ENCODE measurements at places on chromosomes 13 and 19. TPM values are rescaled to one million over a fixed set of nuclear protein-coding genes. Genes with fewer than 3 reads are reported as not detected.

DNA sequence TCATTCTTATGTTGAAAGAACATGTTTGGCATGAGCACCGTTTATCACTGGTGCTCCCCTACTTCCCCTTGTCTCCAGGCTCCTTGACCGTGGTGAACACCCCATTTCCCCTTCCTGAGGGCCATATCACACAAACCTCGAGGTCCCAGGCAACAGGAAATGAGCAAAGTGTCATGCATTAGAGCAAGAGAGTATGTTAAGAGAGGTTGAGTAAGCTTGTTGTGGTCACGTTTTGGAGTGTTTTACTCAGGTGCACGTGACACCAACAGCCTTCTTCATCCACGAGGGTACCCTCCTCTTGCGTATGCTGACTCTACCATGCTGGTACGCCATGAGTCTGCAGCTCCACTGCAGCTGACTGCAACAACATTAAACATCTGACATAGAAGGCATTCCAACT is 482.2 kb upstream of the NBEA start:
- H3K4me3 ChIP-seq, result no peak overlapping the region
- H3K27ac ChIP-seq, result no peak overlapping the region
- H3K36me3 ChIP-seq, result no peaks in the 10 kb centered on the region
- H3K27me3 ChIP-seq, result no peaks in the 10 kb centered on the region

SLC25A41 gene
- total RNA-seq, result 0.27 TPM

GRCh38 chr19:38229585-38230073 is 5.6 kb upstream of the DPF1 start:
- H3K4me3 ChIP-seq, result peak overlapping the region; percentile 52
- no peak overlapping the region for H3K27ac ChIP-seq
- no peaks in the 10 kb centered on the region for H3K36me3 ChIP-seq
- peaks cover 14% of the 10 kb centered on the region for H3K4me1 ChIP-seq
- DNase-seq, result no peak

DNA sequence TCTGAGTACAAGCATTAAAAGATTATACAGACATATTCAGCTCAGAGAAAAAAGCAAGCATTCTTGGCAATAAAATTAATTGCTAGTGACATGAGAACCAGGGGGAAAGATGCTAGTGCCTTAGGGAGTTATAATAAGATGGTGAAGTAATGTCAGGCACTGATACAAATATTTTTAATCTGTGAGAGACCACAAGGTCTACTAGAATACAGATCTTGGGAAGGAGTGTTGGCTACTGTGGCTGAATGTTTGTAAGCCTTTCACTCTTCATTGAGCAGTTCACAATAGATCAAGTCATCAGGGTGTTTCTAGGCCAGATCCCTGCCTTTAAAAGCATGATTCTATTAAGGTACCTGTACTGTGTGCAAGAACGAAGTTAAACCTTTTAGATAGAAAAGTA is 16.4 kb downstream of the FREM2 start:
- H3K36me3 ChIP-seq, result no peaks in the 10 kb centered on the region
- H3K27me3 ChIP-seq, result peaks cover 18% of the 10 kb centered on the region
- no peaks in the 10 kb centered on the region for H3K4me1 ChIP-seq
- H3K27ac ChIP-seq, result no peak overlapping the region
- DNase-seq, result no peak

DNA sequence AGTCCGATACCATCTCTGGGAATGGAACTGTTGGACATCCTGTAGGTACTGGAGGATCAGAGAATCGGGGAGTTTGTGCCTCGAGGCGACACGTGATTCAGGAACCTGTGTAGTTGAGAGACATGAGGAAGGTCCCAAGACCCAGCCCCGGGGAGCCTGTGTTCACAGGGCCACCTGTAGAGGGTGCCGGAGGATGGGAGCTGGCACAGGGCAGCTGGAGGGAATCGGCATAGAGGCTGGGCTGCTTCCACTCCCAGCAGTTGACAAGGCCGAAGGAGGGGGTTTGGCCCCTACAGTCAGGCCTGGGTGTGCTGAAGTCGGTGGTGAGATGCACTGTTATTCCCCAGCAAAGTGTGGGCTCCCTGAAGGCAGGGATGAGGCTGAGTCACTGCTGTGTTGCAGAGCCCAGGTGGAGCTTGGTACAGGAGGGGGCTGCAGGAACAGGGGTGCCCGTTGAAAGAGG is 2.5 kb upstream of the ISYNA1 start:
- H3K27me3 ChIP-seq, result no peaks in the 10 kb centered on the region
- H3K36me3 ChIP-seq, result peaks cover 5% of the 10 kb centered on the region
- peaks cover 36% of the 10 kb centered on the region for H3K4me1 ChIP-seq
- DNase-seq, result no peak
- H3K4me3 ChIP-seq, result no peak overlapping the region
- H3K27ac ChIP-seq, result peak overlapping the region; percentile 56

PGLYRP2 gene
- not detected for total RNA-seq

DNA sequence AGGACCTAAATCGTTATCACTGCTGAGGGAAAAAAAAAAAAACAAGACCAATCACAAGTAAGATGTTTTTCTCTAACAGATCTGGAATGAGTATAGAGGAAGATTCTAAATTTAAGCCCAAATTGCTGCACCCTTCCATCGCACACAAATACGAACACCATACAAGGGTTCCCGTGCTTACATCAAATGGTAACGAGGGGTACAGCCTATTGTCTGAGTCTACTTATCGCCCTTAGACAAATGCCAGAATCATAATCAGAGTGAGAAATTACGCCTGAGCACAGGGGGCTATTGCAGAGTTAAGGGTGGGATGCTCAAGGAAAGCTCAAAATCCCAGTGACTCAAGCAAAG is 603 bp downstream of the ZC3H13 start:
- peaks cover 12% of the 10 kb centered on the region for H3K27me3 ChIP-seq
- peaks cover 2% of the 10 kb centered on the region for H3K36me3 ChIP-seq
- DNase-seq, result no peak
- peaks cover 36% of the 10 kb centered on the region for H3K4me1 ChIP-seq
- H3K4me3 ChIP-seq, result peak overlapping the region; percentile 94

TSHZ3 gene
- 11.9 TPM for total RNA-seq

TMC4 gene
- 2.0 TPM for total RNA-seq
